Esophagus mucosa (tissue), 1 donor: ENCODE measurements at places on chromosomes 2 and 18.
A peak's percentile ranks its signal among the peaks of the same experiment; 100 is the strongest.

DNA sequence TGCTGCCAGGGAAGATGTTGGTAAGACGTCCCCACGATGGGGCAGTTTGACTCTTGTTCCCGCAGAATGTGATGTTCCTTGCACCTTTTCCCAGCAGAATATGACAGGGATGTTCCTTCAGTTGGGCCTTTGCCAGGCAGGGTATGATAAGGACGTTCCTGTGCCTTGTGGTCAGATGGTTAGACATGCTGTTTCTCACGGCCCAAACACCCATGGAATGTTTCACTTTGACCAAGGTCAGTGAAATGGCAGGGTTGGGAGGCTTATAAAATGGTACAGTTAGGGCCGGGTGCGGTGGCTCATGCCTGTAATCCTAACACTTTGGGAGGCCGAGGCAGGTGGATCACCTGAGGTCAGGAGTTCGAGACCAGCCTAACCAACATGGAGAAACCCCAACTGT, 40.3 kb upstream of the YPEL5 start:
- no peak for ATAC-seq

DNA sequence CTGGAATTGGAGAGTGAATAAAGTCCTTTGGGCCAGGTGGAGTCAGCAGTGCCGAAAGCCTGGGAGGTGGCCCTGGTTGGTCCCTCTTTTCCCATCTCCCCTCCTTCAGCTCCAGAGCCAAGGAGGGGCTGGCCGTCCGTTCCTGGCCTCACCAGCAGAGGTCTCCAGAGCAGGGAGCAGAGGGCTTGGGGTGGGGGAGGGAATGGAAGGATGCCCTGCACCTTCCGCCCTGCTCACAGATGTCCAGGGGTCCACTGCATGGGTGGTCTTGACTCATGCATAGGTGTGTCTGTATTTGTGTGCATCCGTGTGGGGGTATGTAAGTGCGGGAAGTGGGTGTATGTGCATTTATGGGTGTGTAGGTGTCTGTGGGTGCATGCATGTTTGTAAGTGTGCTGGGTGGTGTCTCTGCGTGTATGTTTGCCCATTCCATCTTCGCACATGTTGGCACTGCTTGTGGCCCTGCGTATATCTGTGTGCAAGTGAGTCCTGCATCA, 201.8 kb downstream of the ZFP36L2 start:
- peak; percentile 61 for ATAC-seq

GRCh38 chr2:143177096-143177786, 48.0 kb downstream of the ARHGAP15 start:
- peak; percentile 38 for ATAC-seq

DNA sequence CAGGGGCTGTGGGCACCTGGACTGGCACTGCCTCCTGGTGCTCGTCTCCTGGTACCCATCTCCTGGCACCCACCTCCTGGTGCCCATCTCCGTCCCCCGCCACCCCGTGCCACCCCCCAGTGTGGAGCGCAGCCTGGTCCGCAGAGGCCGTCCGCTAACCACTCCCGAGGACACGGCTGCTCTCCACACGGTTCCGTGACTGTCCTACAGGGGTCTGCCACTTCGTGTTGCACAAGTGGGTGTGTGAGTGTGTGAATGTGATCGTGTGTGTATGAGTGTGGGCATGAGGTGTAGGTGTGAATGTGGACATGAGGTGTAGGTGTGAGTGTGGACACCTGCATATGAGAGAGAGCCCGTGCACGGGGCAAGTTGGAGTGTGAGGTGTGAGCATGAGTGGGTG, 119.4 kb upstream of the HS6ST1 start:
- ATAC-seq, result no peak

DNA sequence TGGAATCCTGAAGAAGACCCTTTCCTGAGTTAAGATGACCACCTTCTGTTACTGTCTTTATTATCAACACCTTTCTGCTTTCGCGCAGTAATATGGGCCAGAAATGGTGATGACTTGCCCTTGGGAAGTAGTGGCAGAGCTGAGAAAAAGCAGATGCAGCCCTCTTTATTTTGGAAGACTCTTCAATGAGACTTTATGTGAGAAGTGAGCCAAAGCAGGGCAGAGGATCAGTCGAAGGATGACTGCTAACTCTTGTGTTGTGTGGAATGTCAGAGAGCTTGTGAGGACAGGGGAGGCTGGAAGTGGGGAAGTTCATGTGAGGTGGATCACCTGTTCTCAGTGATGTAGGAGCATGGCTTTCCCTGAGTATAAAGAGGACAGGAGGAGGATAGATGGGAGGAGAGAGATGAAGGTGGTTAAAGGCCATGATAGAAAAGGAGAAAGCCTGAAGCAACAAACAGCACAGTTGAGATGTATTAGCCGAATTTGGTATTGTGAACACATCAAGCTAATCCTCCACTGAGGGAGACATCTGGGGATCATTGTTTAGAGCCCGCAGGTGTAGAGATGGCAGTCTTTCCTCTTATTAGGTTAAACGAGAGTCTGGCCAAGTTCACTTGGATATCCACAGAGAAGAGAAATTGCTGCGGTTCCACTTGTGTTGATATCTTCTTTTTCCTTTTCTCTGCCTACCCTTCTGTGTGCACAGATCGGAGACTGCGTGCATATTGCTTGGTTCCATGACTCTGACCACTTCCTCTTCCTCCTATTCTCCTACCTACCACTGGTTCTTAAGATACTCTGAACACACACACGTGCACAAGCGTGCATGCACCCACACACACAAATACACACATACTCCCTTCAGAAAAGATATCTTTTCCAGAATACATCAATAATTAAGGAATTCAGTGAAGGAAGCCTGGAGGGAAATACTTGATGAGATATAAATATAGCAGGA, 67.4 kb downstream of the SLC9A2 start:
- ATAC-seq, result no peak

DNA sequence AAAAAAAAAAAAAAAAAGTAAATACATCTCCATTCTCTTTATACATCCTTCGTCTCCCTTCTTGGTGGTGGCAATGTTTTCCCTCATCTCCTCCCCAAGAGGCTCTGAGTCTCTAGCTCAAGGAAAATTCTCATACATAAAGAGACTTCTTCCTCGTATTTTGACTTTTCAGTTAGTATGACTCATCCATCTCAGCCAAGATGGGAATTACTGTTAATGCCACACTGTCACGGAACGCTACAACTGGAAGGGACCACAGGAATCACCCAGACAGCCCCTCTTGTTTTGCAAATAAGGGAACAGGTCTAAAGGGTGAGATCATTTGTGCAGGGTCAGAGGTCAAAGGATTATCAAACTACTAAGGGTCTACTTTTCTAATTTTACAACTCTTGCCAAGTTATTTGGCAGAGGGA, 19.5 kb downstream of the NFE2L2 start:
- ATAC-seq, result peak; percentile 56

GRCh38 chr2:239025096-239025801, 177.4 kb downstream of the TWIST2 start:
- peak; percentile 75 for ATAC-seq
